ENCODE measurements at places on chromosomes 5 and 9.
A peak's percentile ranks its signal among the peaks of the same experiment; 100 is the strongest.

GRCh38 chr9:116285320-116285719 lies 131.7 kb downstream of the PAPPA start:
- DNase-seq: no peak

- DNase-seq: no peak
These were observed 21.0 kb upstream of the VDAC1 start for GRCh38 chr5:134025786-134026185.

DNA sequence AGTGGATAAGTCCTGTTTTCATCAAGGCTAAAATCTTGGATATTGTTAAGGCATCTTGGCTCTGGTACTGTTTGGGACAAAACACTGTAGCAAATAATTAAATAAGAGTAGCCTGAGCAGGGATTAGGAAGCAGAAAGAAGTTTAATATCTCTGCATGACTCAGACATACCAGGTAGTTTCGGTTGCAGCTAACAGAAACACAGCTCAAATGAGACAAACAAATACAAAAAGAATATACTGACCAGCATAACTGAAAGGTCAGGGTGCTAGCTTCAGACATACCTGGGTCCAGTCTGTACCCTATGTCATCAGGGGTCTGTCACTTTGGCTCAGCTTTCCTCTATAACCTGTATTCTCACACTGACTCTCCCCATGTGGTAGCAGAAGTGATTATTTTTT lies 156.4 kb upstream of the MAP3K1 start:
- DNase-seq: no peak

GRCh38 chr9:121269642-121270254 lies 1.8 kb downstream of the GSN start:
- DNase-seq: no peak

- DNase-seq: no peak
These were observed 39.5 kb upstream of the GLRX start for GRCh38 chr5:95861864-95862561.

DNA sequence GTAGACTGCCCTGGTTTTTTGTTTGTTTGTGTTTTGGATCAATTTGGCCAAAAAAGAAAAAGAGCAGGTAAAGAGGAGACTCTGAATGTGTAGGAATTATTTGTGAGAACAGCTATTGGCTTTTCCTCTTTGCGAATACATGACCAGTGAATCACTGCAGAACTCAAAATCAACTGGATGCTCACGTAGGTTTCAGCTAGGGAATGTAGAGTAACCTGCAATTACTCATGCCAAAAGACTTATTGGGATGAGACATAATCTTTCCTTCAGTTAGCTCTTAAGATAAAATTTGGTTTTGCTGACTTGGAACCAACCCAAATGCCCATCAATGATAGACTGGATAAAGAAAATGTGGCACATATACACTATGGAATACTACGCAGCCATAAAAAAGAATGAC lies 348.0 kb downstream of the NPR3 start:
- DNase-seq: no peak

DNA sequence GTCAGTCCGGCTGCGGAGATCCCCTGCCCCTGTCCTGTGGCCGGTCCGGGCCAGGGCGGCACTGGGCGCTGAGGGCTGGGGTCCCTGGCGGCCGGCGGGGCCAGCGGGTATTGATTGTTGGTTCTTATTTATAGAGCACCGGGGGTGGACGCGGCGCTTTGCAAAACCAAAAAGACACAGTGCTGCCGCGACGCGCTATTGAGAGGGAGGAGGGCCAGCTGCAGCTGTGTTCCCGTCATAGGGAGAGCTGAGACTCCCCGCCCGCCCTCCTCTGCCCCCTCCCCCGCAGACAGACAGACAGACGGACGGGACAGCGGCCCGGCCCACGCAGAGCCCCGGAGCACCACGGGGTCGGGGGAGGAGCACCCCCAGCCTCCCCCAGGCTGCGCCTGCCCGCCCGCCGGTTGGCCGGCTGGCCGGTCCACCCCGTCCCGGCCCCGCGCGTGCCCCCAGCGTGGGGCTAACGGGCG lies 2.5 kb downstream of the LRRC26 start:
- peak; percentile 44 for DNase-seq

- no peak for DNase-seq
These were observed 23.0 kb downstream of the SPEF2 start for GRCh38 chr5:35640623-35641022.

- no peak for DNase-seq
These were observed 4.5 kb downstream of the SPARC start for GRCh38 chr5:151682240-151682639.

- no peak for DNase-seq
These were observed 65.0 kb downstream of the SEMA6A start for GRCh38 chr5:116509483-116510244.

- no peak for DNase-seq
These were observed 578.4 kb downstream of the CDK5RAP2 start for GRCh38 chr9:120001536-120001935.

DNA sequence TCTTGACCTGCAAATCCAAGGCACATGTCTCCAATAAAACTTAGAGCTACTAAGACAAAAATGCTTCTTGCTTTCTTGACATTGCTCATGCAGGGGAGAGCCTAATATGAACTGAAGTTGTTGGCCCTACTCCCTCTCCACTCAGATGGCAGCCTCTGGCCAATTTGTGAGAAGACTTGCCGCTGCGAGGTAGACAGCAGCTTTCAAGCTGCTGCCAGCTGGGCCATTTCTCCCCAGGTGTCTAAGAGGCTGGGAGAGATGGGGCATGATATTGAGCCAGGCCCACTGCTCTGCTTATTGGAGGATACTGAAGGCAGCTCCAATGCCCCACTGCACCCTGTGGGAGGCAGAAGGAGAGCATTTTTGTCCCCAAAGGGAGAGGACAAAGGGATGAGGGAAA lies 380.5 kb downstream of the RASEF start:
- no peak for DNase-seq

- DNase-seq: no peak
These were observed 248.7 kb downstream of the SEMA5A start for GRCh38 chr5:9297134-9297533.

GRCh38 chr9:93127395-93127911 lies 6.6 kb downstream of the NINJ1 start:
- no peak for DNase-seq

DNA sequence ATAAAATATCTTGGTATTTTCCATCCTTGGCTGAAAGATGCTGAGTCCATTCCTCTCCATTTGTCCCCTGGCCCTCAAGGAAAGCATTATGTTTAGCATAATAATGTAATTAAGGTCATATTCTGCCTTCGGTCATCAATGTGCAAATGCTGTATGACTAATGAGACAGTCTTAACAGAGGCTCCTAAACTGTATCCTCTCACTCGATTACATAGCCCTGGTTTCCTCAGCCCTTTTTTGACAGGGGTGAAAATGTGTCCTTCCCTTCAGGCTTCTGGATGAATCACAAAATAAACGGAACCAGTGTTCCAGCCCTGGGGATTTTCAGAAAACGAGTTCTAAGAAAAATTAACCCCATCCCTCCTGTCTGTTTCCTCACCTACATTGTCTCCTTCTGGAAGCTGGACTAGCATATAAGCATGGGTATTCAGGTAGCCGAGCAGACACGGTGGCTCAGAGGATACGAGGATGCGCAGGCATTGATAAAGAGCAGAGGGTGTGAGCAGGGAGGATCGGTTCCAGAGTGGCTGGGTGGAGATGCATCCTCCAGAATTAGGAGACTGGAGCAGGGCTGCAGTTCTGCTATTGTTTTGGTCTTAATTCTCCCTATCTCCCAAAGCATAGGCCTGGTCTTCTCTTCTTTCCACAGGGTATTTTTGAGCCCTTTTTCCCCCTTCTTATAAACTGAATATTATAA lies 742.9 kb downstream of the TLR4 start:
- DNase-seq: no peak

DNA sequence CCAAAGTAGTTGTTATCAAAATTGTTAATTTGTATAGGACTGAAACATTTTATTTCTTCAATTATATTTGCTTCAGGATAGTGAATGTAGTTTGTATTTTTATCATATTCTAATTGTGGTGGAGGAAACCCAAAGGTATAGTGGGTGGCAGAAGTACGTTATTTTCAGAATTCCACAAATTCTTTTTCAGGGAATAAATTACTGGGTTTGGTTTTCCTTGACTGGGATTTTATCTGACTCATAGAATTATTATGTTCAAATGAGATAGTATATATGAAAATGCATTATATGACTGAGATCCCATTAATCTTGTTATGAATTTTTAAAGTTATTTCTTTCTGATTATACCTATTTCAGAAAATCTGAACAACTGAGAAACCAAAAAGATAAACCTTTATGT lies 73.7 kb downstream of the VPS13A start:
- DNase-seq: no peak

DNA sequence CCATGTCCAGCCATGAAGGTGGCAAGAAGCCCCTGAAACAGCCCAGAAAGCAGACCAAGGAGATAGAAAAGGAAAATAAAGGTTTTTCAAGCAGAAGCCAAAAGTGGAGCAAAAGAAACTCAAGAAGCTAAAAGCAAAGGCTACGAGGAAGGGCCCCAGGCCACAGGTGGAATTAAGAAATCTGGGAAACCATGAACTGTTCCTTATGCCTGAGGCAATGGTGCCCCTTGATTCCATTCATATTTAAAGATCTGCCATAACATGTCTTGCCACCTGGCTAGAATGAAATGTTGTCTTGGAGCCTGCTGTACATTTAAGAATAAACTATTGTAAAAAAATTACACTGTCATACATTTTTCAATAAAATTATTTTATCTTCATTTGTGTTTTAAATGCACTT lies 59.5 kb upstream of the TARS1 start:
- DNase-seq: no peak

- no peak for DNase-seq
These were observed 27.1 kb downstream of the ZNF608 start for GRCh38 chr5:124719113-124719967.

GRCh38 chr5:22852807-22853660 lies at the start of gene CDH12:
CDH12 (minus strand) TSS chr5:22853344.
- peak; percentile 6 for DNase-seq

DNA sequence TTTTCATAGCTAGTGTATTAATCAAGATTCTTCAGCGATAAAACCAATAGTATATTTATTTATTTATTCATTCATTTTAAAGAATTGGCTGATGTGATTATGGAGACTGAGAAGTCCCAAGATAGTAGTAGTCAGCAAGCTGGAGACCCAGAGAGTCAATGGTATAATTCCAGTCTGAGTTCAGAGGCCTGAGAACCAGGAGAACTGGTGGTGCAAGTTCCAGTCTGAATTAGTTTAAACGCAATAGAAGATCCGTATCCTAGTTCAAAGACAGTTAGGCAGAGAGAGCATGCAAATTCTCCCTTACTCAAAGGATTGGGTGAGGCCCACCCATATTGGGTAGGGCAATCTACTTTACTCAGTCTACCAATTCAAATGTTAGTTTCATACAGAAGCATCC lies 364.2 kb upstream of the RPS23 start:
- no peak for DNase-seq

GRCh38 chr5:10115669-10116068 lies 134.0 kb downstream of the ATPSCKMT start:
- no peak for DNase-seq

DNA sequence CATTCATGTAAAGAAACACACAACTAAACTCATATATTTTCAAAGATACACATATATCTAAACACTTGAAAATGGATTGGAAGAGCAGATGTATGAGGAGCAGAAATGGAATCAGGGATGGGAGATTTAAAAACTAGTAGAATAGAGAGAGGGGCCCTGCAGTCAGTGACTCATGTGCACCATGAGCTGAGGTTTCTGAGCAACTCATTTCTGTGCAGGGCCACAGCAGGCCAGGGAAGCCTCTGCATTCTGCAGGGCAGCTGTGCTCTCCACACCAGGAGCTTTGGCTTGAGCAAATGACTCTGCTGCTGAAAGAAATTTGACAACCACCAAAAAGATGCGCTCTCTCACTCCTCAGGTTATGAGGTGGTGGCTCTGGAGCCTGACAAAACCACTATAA lies 27.1 kb downstream of the LHX6 start:
- DNase-seq: no peak

DNA sequence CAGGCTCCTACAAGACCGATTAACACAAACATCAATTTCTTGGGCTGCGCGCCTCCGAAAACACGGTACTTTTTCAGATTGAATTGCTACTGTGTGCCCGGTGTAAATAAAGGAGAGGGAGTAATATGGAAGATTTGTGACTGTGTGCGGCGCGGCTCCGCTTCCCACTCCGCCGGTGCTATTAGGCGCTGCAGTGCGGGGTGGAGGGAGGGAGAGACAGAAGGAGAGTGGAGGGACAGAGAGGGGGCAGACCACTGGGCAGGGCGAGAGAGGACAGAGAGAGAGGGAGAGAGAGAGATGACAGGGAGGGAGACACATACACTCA lies 24.7 kb upstream of the RNU6ATAC start:
- DNase-seq: no peak

GRCh38 chr9:6925836-6926235 lies 168.1 kb downstream of the KDM4C start:
- no peak for DNase-seq

GRCh38 chr5:173625261-173625660 lies 8.8 kb upstream of the BOD1 start:
- DNase-seq: no peak

- DNase-seq: no peak
These were observed 33.7 kb downstream of the LHX3 start for GRCh38 chr9:136171009-136171800.

DNA sequence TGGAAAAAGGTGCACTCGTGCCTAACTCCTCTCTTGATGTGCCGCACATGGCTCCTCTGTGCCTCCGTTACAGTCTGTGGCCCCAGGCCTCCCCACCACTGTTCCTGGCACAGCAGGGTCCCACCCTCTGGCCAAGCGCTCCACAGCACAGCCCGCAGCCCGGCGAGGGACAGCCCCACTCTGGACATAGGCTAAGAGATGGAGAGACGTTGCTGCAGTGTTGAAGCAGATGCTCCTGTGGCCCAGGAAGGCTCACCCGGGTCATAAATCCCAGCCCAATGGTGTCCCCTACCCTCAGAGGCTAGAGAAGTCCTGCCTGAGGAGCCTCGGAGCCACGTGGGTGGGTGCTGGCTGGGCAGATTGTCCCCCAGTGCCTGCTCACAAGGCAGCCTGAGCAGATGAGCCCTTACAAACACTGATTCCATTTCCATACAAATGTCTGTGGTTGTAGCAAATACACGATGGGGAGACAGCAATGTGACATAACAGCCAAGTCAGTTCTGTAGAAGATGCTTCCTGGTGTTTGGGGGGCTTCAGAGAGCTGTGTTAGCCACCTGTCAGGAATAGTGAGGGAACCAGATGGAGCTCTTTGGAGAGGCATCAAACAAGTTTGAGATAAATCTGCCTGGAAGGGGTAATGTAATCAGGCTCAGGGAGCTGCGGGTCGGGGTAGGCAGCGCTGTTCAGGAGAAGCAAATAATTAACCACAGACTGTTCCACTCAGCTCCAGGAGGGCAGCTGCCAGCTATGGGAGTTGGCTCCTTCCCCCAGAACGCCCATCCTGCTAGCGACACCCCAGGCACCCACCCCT lies 41.7 kb downstream of the C5orf15 start:
- DNase-seq: no peak

DNA sequence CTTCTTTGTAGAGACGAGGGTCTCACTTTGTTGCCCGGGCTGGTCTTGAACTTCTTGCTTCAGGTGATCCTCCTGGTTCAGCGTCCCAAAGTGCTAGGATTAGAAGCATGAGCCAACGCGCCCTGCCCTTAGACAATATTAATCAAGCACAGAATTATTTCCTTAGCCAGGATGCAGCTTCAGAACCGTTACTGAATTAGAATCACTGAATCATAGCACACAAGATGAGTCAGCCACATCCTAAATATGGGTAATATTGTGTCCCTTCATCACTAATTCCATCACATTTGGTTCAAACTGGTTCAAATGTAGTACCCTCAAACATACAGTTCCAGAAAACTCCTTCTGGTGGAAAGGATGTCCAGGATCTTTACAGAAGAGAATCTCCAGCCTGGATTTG lies 82.7 kb downstream of the BNC2 start:
- DNase-seq: no peak

All from anterior cingulate cortex (tissue), 58 donors.